ENCODE measurements at places on chromosomes 4 and X.

GRCh38 chrX:12610079-12610478 lies 181.1 kb upstream of the PRPS2 start:
- DNase-seq, result no peak

DNA sequence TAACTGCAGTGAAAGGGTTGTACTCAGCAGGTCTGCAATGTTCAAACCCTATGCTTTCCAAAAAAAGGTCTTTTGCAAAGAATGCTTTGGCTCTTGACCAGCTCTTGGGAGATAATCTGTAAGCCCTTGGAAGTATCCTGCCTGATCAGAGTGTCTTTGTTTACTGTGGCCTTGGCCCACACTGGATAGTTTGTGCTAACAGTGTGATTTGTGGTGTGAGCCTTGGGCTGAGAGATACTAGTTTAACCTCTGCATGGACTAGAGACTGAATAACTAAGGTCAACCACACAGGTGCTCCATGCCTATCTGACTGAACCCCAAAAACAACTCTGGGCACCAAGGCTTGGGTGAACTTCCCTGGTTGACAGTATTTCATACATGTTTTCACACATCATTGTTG lies 3.6 kb upstream of the MAGED1 start:
- DNase-seq, result no peak

- DNase-seq, result no peak
These were observed 31.3 kb upstream of the GBA3 start for GRCh38 chr4:22661443-22661842.

DNA sequence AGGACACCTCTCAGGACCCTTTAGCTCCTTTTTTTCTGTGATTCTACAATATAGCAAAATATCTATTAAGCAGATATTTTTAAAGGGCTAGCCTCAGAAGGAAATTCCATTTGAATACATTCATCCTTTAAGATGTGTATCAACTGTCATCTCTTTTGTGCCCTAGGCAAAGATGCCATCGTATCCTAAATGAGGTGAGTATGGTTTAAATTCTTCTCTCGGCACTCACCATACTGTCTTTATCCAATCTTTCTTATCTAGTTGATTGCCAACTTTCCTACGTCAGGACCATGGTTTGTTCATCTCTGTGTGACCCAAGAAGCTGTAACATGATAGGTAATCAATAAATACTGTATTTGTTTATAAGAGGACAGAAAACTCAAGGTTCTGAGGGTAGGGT lies 176.0 kb downstream of the LDB2 start:
- no peak for DNase-seq
